ENCODE measurements at places on chromosomes 3 and 15.
A peak's percentile ranks its signal among the peaks of the same experiment; 100 is the strongest.

GRCh38 chr15:26689462-26689861, 83.4 kb downstream of the GABRB3 start:
- no peak for DNase-seq

DNA sequence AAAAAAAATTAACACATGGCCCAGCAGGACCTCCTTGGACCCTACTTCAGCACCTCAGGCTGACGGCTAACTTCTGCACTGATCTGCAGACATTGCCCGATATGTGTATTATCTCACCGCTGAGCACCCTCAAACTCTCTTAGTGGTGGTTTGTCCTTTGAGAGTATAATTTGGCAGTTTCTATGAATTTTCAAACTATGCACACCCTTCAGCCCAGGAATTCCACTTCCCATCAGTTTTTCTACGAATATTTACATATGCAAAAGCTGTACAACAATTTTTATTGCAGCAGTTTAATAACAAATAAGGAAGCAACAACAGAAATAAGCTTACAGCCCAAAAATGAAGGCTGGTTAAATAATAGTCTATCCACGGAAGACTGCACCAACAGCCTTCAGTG, 44.6 kb downstream of the HES1 start:
- no peak for DNase-seq

GRCh38 chr3:112136959-112137693, 4.1 kb upstream of the GCSAM start:
- DNase-seq = no peak

GRCh38 chr3:53691885-53692284, 154.3 kb downstream of the CHDH start:
- no peak for DNase-seq

- no peak for DNase-seq
Observed at GRCh38 chr15:59105854-59106253, 908 bp downstream of the CCNB2 start.

GRCh38 chr3:71872256-71872655, 87.3 kb upstream of the PROK2 start:
- DNase-seq = no peak

DNA sequence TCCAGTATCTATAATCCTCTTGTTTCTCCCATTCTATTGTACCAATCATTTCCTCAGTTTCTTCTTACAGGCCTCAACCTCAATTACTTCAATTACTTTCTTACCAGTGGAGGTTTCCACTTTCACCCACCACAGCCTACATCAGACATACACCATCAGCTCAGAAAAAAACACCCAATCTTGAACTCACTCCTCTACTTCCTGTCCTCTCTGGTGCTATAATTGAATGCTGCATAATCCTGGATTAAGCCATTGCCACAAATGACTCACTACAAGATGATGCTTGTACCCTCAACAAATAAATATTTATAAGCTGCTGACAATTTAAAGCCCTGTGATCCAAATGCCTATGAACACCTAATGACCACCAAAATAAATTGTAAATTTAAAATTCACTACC, 18.5 kb downstream of the RYK start:
- DNase-seq = no peak

GRCh38 chr15:99845009-99845408, 111.8 kb upstream of the LYSMD4 start:
- DNase-seq = no peak

DNA sequence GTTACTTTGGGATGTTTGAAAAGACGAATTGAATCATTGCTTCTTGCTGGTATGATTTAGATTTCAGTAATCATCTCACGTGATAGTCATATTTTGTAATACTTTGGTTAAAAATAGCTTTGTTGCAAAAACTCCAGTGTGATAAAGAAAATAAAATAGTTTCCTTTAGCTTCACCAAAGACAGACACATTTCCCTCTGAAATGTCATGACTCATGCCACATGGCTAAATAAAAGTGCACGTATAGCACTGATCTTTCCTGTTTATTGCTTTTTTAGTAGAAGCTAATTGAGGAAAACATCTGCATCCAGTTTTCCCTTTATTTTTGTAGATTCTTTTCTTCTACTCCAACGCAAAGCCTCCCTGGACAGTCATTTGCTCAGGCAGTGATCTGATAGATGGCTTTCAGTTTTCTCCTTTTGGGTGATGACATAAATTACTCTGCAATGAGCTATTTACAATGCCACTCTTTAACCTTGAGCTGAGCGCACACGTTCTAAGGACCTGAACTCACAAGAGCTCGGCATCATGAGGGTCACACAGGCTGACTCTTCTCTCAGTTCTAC, 84.9 kb downstream of the ARNT2 start:
- DNase-seq = peak; percentile 91

GRCh38 chr3:81929697-81930096, 168.3 kb upstream of the GBE1 start:
- DNase-seq = no peak

- DNase-seq = no peak
Observed at GRCh38 chr15:94075349-94075748, 156.0 kb upstream of the MCTP2 start.

- DNase-seq = no peak
Observed at GRCh38 chr3:154018100-154018696, 103.0 kb upstream of the ARHGEF26 start.

DNA sequence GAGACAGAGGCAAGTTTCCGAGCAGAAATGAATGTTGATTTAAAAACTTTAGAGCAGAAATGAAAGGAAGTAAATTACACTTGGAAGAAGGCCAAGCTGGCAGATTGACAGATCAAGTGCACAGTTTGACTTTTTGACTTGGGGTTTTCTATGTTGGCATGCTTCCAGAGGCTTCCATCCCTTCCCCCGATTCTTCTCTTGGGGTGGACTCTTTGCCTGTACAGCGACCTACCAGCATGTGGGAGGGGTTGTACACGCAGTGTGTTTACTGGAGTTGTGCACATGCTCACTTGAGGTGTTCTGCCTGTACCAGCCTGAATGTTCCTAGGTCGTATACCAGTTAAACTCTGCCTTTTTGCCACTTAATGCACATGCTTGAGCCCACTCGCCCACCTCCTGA, 701.5 kb upstream of the GBE1 start:
- DNase-seq = no peak

DNA sequence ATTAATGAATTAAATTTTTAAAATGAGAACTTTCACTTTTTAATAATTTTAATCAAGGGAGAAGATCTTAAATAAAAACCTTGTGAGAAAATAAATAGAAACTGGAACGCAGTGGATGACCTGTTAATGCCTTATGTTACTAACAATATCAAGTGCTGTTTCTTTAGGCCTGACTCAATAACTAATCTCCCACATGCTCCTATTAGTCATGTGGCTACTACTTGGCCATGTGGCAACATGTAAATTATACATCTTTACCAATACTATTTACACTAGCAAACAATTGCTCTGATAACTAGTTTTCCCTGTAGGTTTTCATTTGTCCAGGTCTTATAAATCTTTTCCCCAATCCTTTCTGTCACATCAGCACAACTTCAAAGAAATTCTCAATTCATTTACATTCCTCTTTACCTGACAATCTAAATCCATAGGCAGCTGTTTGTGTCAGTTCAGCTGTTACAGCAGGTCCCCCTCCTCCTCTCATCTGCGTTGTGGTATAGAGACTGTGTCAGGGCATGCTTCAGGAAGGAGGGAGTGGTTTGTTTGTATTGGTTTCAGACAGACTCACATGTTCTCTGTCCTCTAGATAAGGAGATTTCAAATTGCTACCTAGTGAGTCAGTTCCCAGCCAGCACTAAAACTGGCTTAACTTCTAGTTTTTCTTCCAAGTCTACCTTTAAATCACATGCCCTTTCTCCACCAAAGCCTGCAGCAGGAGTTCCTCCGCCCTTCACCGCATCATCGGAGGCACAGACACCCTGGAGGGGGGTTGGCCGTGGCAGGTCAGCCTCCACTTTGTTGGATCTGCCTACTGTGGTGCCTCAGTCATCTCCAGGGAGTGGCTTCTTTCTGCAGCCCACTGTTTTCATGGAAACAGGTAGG, 11.3 kb upstream of the C3orf52 start:
- DNase-seq = peak; percentile 78

- peak; percentile 97 for DNase-seq
Observed at GRCh38 chr15:101201411-101202174, 50.3 kb downstream of the CHSY1 start.

GRCh38 chr3:112519424-112520001, 20.2 kb upstream of the BTLA start:
- peak; percentile 8 for DNase-seq

DNA sequence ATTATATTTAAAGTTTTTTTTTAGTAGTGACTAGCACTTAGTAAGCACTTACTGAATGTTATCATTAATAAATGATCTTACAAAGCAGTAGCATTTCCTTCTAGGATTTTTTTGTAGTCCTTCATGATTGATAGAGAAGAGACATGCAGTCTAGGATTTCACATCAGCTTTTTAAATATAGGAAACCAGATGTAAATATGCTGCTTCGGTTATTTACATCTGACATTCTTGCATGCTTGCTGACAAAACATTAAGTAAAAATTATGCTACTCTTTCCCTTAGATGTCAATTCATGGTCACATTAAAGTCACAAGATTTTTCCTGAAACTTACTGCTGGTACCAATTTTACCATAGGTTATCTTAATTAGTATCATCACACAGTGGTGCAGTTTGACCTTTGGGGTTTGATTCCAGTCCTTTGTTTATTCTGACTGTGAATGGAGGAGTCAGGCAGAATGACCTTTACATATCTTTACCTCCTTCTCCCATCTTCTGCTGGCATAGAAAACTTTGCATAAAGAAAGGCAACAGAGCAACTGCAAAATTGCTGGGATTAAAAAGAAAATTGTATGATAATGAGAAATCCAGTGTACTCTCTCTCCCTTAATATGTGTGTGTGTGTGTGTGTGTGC, 286.5 kb downstream of the LPP start:
- DNase-seq = no peak

DNA sequence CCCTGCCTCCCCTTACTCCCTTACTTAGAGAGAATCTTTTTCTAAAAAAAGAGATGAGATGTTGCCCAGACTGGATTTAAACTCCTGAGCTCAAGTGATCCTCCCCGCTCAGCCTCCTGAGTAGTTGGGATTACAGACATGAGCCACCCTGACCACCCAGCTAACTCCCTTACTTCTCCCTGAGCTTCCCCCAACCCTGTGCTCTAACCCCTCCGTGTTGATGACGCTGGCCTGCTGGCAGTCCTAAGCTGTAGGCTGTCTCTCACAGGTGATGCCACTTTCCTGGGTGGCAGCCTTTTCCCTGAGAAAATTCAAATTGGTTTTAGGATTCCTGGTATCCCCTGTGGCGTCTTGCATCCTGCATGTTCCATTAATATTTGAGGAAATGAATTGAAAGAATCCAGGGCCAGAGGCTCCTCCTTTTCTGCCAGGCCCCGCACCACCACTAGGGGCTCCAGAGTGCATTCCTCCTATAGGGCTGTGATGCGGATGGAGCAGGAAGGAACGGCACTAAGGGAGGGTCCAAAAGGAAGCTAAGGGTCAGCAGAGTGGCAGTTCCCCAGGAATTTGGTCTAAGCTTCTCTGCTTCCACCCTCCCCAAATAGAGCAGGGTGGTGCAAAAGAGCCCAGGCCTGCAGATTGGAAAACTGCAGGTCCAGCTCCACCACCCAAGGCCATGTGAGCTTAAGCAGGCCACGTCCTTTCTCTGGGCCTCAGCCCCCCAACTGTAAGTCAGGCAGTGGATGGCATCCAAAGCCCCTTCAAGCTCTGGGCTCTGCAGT, 101.1 kb downstream of the DAPK2 start:
- no peak for DNase-seq

GRCh38 chr3:14522768-14523167, 17.4 kb downstream of the GRIP2 start:
- DNase-seq = no peak

GRCh38 chr3:176919836-176920765, 277.2 kb downstream of the TBL1XR1 start:
- DNase-seq = no peak

DNA sequence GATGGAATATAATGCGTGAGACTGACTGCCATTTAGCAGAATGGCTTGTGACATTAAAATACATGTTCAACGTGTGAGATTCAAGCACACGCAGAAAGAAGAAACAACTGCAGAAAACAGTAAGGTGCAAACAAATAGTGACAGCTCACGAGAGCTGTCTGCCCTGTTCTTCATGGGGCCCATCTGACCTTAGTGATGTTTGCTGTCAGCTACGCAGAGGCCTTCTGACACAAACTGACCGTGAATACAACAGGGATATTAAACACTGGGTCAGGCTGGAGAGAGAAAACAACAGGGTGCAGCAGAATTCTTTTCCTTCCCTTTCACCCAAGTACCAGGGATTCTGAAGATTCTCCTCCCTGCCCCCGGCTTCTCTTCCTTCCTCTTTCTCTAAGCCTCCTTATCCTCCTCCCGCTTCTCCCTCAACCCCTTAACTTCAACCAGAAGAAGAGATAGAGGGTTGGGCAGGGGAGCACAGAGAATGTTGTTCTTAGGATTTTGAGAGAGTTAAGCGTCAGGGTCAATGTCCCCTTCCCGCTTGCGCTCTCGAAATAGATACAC, 2.1 kb downstream of the TNFAIP8L3 start:
- DNase-seq = no peak

DNA sequence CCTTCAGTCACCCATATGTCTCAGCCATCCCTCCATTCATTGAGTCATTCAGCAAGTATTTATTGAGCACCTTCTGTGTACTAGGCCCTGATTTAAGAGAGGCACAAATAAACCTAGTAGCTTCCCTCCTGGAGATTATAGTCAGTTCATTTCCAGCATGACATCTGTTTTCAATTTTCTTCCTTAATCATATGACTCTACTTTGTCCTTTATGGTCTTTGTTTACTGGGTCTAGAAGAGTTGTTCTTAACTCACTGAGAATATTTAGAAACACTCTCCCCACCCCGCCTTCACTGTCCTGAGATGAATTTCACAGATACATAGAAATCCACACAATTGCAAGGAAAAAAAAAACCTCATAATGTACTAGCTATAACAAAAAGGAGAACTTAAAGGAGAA, 44.8 kb upstream of the ADAMTS9 start:
- DNase-seq = no peak

GRCh38 chr15:60272623-60273022, 125.2 kb downstream of the ANXA2 start:
- DNase-seq = no peak

DNA sequence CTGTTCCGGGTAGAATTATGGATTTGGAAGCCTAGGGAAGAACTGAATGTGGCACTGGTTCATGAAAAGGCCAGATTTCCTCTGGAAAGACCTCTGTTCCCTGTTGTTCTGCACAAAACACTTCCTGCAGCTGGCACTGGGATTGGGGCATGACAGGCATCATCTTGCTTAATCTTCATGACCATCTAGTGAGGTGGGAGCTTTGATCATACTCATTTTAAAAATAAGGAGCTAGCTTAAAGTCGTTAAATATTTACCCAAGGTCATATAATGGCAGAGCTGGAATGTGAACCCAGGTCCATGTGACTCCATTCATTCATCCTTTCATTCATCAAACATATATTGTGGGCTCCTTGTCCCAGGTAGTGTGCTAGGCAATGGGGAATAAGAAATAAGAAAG, 40.4 kb downstream of the EBLN2 start:
- DNase-seq = no peak

- no peak for DNase-seq
Observed at GRCh38 chr3:24648063-24648462, 153.4 kb upstream of the THRB start.

DNA sequence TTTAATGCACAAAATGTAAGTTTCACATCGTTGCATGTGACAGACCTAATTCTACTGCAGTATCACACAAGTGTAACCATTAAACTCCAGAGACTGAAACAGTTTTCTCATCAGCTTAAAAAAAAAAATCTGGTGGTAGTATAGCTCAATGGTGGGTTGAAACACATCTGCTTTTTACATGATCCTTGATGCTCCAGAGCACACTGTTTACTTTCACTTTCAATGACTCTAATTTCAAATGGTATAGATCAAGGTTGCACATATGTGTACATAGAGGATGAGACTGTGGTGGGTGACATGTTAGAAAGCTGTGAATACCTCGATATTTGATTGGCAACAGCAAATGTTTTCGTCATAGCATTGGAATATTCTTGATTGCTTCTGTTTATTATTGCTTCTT, 22.4 kb downstream of the MCTP2 start:
- no peak for DNase-seq
